Gastroesophageal sphincter (tissue), 4 donors: ENCODE measurements at places on chromosomes 6 and 20. TPM values are rescaled to one million over a fixed set of nuclear protein-coding genes. Genes with fewer than 3 reads are reported as not detected.

The C6orf118 gene
- total RNA-seq, result not detected

The PPP2R5D gene
- 41.7 TPM for total RNA-seq

The HLA-G gene
- not detected for total RNA-seq

The FAM217A gene
- total RNA-seq, result not detected

The CRISP1 gene
- not detected for total RNA-seq

The ATP6V1G2 gene
- total RNA-seq, result 4.0 TPM

The ID4 gene
- 51.3 TPM for total RNA-seq

The SLC22A7 gene
- total RNA-seq, result not detected

The C20orf144 gene
- total RNA-seq, result not detected

The ZNF831 gene
- 0.15 TPM for total RNA-seq

The SIRPB1 gene
- total RNA-seq, result 3.4 TPM

The CRNKL1 gene
- 27.1 TPM for total RNA-seq

The CAGE1 gene
- total RNA-seq, result not detected

The PRICKLE4 gene
- total RNA-seq, result 5.0 TPM

The DSP gene
- 41.7 TPM for total RNA-seq

The ROS1 gene
- not detected for total RNA-seq

The LAMA2 gene
- total RNA-seq, result 199 TPM

The CABLES2 gene
- 2.7 TPM for total RNA-seq

The C6orf132 gene
- 12.1 TPM for total RNA-seq

The CENPB gene
- 135 TPM for total RNA-seq

The HLA-DRB1 gene
- 30.8 TPM for total RNA-seq
